ENCODE measurements at places on chromosomes 4 and X.

DNA sequence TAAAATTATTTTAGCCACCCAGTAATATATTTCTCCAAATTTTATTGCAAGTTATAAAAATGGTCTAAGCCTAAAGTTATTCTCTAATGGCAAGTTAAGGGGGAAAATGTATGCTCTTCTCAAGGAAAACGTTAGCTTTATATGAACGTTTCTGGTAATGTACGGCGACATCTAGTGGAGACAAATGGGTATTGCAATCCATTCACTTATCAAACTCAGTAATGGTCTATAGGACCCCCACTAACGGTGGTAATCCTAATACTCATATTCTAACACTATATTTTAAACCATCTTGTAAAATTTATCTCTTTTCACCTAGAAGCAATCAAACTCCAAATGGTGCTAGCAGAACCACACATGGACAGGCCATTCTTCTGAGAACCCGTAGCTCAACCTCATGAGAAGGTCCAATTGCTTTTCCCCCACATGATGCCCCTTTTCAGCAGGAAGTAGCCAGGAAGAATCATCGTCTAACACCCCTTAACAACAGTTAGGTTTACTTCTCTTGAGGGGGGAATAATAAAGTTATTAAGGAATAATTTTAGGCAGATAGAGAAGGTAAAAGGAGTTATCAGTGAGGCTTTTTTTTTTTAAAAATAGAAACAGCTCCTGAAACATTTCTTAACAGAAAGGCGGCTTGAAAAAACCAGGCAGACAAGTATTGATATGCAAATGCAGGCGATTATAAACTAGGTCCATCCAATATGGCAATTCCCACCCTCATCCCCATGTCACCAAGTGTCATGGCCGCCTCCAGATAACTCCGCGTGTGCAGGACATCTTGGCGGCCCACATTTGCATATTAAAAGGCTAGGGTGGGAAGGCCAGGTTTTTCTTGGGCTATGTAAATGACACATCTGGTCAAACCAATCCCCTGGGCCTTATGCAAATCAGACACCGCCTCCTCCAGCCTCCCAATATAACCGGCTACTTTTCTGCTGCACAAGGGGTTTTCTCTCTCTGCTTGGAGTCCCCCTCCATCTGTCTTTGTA, 35.0 kb downstream of the NUDT11 start:
- DNase-seq, result no peak

DNA sequence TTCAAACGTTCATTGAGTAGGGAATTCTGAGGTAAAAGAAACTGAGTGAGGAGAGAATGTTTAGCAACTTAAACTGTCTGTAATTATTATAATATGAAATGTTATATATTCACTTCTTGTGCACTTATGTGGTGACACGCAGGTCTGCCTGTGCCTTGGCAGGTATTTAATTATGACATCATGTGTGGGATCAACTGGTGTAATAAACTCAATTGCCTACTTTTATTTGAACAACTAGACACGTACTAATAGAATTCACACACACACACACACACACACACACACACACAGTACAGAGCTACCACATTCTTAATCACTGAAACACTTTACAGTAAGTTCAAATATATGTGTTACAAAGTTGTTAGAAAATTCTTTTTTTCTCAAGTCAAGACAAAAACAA, 20.7 kb upstream of the SLC25A31 start:
- DNase-seq, result no peak

- no peak for DNase-seq
Measured at GRCh38 chrX:14712096-14712495, 160.8 kb downstream of the FANCB start.

- DNase-seq, result no peak
Measured at GRCh38 chr4:41683326-41683725, 65.2 kb downstream of the PHOX2B start.

GRCh38 chrX:78321809-78322208, 5.6 kb downstream of the CYSLTR1 start:
- DNase-seq, result no peak

Measured in stimulated activated CD4-positive, alpha-beta T cell treated with anti-CD3 and anti-CD28 coated beads, Interleukin-12 subunit alpha, Interleukin-12 subunit beta, amount 100 ng/mL, for 24 hours (primary cell).